ENCODE measurements at places on chromosomes 16 and 17. TPM values are rescaled to one million over a fixed set of nuclear protein-coding genes. Genes with fewer than 3 reads are reported as not detected.

- DNase-seq: no peak
These were observed 140.9 kb upstream of the CCL2 start for GRCh38 chr17:34114174-34114573.

DNA sequence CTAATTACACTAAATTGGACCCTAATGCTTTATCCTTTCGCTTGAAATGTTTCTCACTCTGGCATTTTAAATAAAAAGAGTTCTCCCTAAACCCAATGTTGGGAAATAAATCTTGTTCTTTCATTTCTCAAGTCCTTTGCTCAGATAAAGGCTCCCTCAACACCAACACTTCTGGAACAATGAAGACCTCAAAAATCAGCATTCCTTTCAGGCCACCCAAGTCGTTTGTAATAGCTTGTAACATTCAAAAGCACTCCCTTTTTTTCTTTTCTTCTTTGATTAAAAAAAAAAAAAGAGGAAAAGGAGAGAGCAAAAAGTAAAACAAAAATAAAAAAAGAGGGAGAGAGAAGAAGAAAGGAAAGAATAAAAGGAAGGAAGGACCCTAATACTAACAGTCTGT is 23.3 kb upstream of the FOXJ1 start:
- DNase-seq: no peak

DNA sequence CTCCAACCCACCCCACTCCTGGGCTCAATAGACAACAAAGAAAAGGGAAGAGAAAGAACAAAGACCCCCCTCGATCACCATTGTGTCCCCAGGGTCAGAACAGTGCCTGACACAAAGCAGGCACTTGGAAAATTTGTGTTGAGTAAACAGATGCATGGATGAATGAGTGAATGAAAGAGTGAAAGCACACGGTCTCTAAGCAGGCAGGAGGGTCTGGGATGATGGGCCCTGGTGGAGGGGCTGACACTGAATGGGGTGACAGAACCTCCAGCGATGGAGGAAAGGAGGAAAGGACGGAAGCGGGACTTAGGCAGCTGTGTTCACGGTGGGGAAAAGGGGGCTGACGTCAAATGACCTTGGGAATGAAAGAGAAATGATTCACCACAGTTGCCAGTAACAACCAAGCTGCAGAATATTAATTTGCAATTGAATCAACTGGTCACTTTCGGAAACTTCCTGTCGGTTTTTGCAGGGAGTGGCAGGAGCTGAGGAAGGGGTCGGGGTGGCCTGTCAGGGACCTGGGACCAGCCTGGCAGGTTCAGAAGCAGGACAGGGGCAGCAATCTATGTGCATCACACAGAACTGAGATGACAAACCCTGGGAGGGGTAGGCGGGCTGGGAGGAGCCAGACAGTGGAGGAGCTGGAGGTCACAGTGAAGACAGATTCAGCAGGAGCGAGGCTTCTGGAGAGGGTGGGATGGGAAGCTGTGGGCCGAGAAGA is 6.7 kb upstream of the GAST start:
- no peak for DNase-seq

- DNase-seq: no peak
These were observed 461 bp downstream of the LRRC46 start for GRCh38 chr17:47831934-47832327.

DNA sequence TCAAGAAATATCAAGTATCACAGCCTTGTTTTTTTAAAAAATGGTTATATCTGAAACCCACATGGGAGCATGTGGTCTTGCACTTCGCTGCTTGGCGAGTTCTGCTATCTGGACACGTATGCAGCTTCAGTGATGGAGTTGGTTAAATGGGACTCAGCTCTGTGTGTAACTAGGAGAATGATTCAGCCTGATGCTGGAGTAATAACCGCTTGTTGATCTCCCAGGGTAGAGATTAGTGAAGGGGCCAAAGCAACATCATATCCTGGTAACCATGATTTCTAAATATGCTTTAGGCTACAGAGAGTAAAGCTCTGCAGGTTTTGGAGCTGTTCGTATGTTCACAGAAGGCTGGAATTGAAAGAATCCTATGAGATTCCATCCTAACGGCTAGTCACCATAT is 63.2 kb downstream of the IQCK start:
- no peak for DNase-seq

- DNase-seq: no peak
These were observed 218 bp downstream of the TNRC6C start for GRCh38 chr17:77958716-77959125.

- DNase-seq: no peak
These were observed 6.9 kb upstream of the DBNDD1 start for GRCh38 chr16:90026135-90026534.

DNA sequence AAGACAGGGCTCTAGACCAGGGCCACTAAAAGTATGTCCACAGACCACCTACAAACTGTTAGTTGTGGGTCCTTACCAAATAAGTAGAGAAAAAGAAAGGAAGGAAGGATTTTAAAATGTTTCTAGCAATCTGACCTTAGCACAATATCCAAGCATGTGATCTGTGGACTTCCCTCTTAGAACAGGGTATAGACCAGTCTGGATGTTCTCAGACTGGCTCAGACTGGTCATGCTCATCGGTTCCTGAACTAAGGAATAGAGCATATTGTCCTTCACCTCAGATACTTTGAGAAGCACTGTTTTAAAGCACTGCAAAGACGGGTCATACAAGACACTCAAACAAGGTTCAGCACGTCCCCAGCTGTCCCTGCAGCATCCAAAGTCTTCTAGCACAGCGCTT is 25.8 kb downstream of the CUEDC1 start:
- no peak for DNase-seq

DNA sequence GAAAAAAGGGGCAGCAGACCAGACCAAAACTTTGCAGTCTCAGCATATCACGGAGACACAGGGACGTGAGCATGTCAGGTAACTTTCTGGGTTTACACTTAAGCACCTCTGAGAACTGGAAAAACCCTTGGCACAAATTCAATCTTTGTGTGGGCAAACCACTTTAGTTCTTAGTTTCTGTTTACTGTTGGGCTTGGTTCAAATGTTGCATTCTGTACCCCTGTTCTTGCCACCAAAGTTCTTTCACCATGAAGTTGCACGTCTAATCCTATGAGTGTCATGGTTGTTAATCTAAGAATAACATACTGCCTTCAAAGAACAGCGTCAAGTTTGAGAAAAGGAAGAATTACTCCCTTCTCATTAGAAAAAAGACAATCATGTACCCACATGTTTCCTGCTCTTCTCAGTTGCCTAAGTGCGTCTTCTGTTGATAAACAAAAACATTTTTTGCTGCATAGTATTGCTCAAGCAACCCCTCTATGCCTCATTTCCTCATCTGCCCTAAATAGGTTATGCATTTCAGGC is 11.6 kb downstream of the KRT33A start:
- DNase-seq: no peak

PRR29 gene
- not detected for total RNA-seq

KRT17 gene
- total RNA-seq: 0.42 TPM

SNAI3 gene
- total RNA-seq: not detected

C17orf50 gene
- total RNA-seq: not detected

CMTM3 gene
- 35.6 TPM for total RNA-seq
